ENCODE measurements at places on chromosomes 13 and 19.

- DNase-seq, result no peak
Observed at GRCh38 chr13:98508280-98508679, 68.6 kb downstream of the STK24 start.

DNA sequence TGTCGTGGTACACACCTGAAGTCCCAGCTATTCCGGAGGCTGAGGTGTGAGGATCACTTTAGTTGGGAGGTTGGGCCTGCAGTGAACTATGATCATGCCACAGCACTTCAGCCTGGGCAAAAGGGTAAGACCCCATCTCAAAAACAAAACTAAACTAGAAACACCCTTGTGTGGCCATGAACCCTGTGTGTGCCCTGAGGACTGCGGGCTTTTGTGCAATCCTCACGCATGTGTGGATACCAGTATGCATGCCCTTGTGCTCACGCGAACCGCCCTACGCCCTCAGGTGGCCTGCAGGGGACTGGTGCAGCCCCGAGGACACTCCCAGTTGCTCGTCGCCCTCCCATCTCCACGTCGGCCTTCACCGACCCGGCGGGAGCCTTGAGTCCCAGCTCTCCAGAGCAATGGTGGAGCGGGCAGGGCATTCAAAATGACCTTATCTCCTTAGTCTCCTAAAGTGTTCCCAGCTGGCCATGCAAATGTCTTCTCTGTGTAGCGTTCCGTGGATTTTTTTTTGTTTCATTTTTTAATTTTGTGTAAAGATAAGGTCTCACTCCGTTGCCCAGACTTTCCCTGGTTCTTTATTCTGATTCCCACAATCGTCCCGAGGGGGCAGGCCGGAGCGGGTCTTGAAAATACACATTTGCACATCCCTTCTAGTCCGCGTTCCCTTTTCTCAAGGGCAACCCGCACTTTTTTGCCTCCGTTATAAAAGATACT lies 868 bp upstream of the EGLN2 start:
- DNase-seq, result no peak

DNA sequence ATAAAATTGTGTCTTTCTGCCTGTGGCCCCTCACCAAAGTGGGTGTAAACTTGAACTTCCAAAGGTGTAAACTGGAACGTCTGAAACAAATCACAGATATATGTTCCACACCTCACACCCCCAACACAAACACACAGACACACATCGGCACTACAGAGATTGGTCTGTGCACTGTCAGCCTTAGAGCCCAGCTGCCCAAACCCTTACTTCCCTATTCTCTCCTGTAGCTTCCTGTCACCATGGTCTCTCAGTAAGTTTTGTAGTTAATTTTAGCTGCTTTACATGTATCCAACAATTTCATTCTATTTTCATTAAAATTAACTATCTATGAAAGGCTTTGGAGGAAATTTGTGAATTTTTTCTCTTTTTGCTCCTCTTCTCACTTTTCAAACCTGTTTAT lies 5.4 kb downstream of the TM9SF2 start:
- DNase-seq, result no peak

- no peak for DNase-seq
Observed at GRCh38 chr13:22049384-22049783, 378.5 kb downstream of the FGF9 start.

GRCh38 chr19:48982280-48982679 lies 10.8 kb downstream of the GYS1 start:
- DNase-seq, result no peak

GRCh38 chr19:53991224-53992113 lies at the start of gene CACNG6:
CACNG6 (plus strand) TSS chr19:53991637; CDS start chr19:53992878, 1,241 bp downstream.
- DNase-seq, result no peak

- no peak for DNase-seq
Observed at GRCh38 chr19:53883231-53883661, 1.2 kb downstream of the PRKCG start.

DNA sequence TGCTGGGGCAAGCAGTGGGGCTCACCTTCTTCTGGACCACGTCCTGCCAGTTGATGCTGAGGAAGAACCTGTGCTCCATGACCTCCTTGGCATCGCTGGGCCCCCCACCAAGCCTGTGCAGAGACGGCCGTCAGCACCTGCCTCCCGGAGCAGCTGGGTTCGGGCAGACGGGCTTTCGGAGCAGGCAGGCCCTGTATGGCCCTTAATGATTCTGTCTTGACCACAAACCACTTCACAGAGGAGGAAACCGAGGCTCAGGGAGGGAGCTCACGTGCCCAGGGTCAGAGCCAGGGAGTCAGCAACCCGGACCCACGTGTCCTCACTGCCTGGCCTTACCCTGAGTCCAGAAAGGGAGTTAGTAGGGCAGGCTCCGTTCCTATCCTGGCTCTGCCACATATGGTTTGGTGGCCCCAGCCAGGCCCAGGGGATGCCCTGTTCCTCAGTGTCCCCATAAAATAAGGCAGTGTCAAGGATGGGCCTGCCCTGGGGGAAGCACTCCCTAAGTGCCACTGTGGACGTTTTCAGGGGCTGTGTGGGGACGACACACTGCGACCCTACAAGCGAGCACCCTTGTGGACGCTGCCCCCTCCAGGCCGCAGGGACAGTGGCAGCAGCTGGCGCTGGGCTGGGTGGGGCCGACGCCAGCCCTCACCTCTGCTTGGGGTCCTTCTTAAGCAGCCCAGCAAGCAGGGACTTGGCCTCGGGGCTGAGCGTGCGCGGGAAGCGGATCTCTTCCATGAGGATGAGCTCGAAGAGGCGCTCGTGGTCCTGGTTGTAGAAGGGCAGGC lies 8.9 kb upstream of the CCNP start:
- DNase-seq, result no peak

DNA sequence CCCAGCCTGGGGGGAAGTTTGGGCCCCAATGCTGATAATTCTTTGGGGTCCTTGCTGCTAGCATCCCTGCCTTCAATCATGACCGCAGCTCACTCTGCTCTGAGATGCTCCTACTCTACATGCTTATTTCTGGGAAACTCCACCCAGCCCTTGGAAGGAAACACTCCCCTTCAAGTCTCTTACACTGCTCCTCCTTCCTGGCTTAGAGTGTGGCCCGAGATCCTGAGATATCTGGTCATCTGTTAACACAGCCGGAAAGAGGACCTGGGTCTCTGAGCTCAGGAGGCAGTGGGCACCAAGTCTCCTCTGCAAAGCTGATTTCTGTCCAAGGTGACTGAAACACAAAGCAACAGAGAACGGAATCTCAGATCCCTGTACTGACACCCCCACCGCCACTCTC lies 33.0 kb downstream of the CYP4F2 start:
- no peak for DNase-seq

DNA sequence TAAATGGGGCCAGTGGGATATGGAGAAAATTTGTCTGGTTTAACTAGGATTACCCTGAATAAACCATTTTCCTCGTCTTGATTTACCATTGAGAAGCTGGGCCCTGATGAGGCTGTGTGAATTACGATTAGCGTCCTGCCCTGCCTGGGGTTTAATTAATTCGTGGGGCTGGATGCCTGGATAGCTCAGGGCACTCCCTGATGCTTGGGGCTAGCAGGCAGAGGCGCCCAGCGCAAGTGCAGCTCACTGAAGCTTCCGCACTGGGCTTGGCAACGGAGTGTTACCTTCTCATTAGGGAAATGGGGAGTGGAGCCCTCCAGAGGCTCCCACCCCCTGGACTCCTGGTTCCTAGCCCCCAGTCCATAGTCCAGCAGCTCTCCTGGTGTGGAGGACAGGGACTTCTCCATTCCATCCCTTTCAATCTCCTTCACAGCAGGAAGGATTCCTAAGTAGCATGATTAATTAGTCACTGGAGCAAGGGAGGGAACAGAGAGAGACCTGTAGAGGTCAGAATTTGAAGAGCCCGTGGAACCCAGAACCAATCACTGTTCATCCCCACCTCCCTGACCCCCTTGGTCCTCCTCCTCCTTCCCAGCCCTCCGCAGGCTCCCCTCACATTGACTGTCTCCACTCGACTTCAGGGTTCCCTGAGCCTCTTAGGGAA lies 107.2 kb downstream of the UQCRFS1 start:
- no peak for DNase-seq

GRCh38 chr19:46241626-46242025 lies 12.1 kb downstream of the IGFL1 start:
- no peak for DNase-seq
